Cardiac septum (tissue), 1 donor: ENCODE measurements at places on chromosomes 4 and X. TPM values are rescaled to one million over a fixed set of nuclear protein-coding genes. Genes with fewer than 3 reads are reported as not detected.

TECRL gene
- 1,093 TPM for total RNA-seq

ANXA5 gene
- 152 TPM for total RNA-seq

ZNF157 gene
- total RNA-seq: 0.11 TPM

UNC5C gene
- 1.7 TPM for total RNA-seq

GYPE gene
- total RNA-seq: 0.32 TPM

FGG gene
- not detected for total RNA-seq

GRCh38 chr4:76430519-76431388 lies 4.3 kb upstream of the SHROOM3 start:
- no peak for DNase-seq

- DNase-seq: no peak
These were observed 135.2 kb upstream of the EDNRA start for GRCh38 chr4:147345662-147346061.

GRCh38 chr4:26937139-26937538 lies 76.5 kb downstream of the STIM2 start:
- DNase-seq: no peak

GRCh38 chrX:111955901-111956300 lies 79.9 kb downstream of the TRPC5OS start:
- DNase-seq: no peak

DNA sequence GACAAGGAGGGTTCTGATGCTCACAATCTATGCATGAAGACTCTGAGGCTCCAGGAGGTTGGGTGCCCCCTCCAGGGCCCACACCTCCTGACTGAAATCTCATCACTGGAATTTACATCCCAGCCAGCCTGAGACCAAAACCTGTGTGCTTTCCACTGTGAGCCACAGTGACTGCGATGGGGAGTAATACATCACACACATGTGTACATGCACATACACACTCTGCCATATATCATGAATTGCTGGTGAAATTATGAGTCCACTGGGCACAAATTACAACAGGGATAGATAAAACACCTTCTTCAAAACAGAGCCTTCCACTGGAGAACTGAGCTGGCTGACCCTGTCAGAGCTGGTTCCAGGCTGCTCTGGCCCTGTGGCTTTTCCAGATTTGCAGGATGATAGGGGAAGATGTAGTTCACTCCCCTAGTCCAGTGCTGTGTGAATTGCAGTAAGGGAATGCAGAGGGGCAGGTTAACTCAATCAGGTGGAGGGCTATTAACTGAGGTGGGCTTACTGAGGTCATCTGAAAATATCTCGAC lies 35.8 kb upstream of the MSX1 start:
- DNase-seq: no peak

- DNase-seq: no peak
These were observed 8.4 kb downstream of the NIPAL1 start for GRCh38 chr4:48025005-48025404.

- DNase-seq: no peak
These were observed 11.6 kb downstream of the PABPC4L start for GRCh38 chr4:134189949-134190348.
